ENCODE measurements at places on chromosomes 5 and 9.
A peak's percentile ranks its signal among the peaks of the same experiment; 100 is the strongest.

- no peak for DNase-seq
These were observed 650.3 kb downstream of the SEMA5A start for GRCh38 chr5:8895599-8895998.

DNA sequence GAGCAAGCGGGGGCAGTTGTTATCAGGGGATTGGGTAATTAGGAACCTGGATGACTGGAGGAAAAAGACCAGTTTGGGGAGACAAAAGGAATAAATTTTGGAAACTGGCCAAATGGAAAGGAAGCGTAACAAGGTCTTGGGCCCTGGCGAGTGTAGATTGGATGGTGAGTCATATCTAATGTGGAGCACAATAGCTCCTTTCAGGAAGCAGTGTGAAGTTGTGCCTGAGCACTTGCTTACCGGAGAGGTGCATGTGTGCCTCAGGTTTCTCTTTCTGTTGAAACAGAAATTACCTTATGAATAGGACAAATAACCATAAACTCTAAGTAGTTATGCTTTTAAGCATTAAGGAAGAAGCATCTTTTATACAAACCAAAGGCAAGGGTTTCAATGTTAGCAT is 176.4 kb downstream of the KIF4B start:
- no peak for DNase-seq

- no peak for DNase-seq
These were observed 61.4 kb upstream of the CKMT2 start for GRCh38 chr5:81171769-81172168.

GRCh38 chr5:159469496-159470372 is 139.4 kb upstream of the IL12B start:
- DNase-seq = no peak

- no peak for DNase-seq
These were observed 5.5 kb downstream of the KCNT1 start for GRCh38 chr9:135707252-135708138.

- no peak for DNase-seq
These were observed 98.8 kb upstream of the KLF4 start for GRCh38 chr9:107588393-107588792.

- DNase-seq = no peak
These were observed 62.0 kb upstream of the PHF24 start for GRCh38 chr9:34896112-34896511.

- no peak for DNase-seq
These were observed 47.1 kb downstream of the EHMT1 start for GRCh38 chr9:137665697-137666512.

GRCh38 chr5:10275991-10276390 is 25.9 kb downstream of the CCT5 start:
- DNase-seq = no peak

GRCh38 chr5:95843733-95844223 is 21.3 kb upstream of the GLRX start:
- DNase-seq = no peak

- DNase-seq = no peak
These were observed 30.5 kb upstream of the DAB2IP start for GRCh38 chr9:121620777-121621449.

- DNase-seq = no peak
These were observed 805.6 kb downstream of the BRINP1 start for GRCh38 chr9:118563677-118564076.

DNA sequence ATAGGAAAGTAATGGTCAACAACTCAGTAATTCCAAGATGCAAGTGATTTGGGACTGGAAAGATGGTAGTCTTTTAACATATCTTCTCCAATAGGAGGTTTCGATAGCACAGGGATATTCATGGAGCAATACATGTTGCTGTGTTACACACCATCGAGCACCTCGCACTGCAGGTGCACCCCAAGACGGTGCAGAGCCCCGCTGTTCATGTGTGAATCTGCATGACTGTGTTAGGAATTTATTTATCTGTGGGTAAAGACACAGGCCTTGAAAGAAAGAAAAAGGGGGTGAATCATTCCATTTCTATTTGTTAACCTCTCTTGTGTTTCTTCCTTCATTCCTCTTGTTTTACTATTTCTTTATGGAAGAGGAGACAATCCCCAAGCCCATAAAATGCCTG is 217.1 kb downstream of the EBF1 start:
- no peak for DNase-seq

- DNase-seq = no peak
These were observed 11.1 kb downstream of the PCDH1 start for GRCh38 chr5:141867139-141867538.

- no peak for DNase-seq
These were observed 199.5 kb downstream of the ALDH1A1 start for GRCh38 chr9:72753266-72753893.

DNA sequence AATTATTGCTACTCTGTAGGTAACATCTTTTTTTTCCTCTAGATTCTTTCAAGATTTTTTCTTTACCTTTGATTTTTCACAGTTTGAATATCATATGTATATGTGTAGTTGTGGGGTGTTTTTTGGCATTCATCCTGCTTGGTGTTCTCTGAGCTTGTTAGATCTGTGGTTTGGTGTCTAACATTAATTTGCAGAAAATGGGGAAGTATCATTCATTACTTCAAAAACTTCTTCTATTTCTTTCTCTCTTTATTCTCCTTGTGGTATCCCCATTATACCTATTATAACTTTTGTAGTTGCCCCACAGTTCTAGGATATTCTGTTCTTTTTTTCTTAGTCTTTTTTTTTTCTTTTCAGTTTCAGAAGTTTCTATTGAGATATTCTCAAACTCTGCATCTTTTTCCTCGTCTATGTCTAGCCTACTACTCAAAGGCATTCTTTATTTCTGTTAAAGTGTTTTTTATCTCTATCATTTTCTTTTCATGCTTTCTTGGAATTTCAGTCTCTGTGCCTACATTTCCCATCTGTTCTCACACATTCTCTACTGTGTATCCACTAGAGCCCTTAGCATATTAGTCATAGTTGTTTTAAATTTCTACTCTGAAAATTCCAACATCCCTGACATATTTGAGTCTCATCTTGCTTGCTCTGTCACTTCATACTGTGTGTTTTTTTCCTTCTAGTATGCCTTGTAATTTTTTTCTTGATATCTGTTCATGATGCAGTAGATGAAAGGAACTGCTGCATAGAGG is 60.1 kb upstream of the GNA14 start:
- no peak for DNase-seq

- DNase-seq = no peak
These were observed 30.6 kb downstream of the OTULIN start for GRCh38 chr5:14695152-14695551.

GRCh38 chr9:110626101-110626829 is 42.3 kb upstream of the MUSK start:
- no peak for DNase-seq

GRCh38 chr9:78973907-78974306 is 597.9 kb upstream of the TLE4 start:
- DNase-seq = no peak

DNA sequence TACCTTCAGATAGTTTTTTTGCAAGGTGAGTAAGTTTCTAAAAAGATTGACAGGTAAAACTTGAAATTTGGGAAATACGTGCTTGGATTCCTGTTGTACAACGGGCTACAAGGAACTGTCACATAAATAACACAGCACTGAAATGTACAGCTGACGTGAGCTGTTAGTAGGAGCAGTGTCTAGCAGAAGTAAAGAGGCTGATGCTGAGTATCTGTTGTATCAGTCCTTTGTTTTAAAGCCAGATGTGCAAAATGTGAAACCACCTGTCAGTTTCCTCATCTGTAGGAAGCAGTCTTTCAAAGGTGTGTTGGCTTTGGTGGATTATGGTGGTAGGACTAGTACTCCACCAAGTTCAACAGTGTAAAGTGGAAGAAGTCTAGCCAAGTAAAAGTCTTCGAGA is 122.3 kb downstream of the EFNA5 start:
- DNase-seq = no peak

- no peak for DNase-seq
These were observed 85.9 kb downstream of the ACTBL2 start for GRCh38 chr5:57396701-57397100.

- DNase-seq = no peak
These were observed 219.9 kb downstream of the CDK5RAP2 start for GRCh38 chr9:120360046-120360445.

- no peak for DNase-seq
These were observed 439.9 kb upstream of the CHD1 start for GRCh38 chr5:99368726-99369125.

DNA sequence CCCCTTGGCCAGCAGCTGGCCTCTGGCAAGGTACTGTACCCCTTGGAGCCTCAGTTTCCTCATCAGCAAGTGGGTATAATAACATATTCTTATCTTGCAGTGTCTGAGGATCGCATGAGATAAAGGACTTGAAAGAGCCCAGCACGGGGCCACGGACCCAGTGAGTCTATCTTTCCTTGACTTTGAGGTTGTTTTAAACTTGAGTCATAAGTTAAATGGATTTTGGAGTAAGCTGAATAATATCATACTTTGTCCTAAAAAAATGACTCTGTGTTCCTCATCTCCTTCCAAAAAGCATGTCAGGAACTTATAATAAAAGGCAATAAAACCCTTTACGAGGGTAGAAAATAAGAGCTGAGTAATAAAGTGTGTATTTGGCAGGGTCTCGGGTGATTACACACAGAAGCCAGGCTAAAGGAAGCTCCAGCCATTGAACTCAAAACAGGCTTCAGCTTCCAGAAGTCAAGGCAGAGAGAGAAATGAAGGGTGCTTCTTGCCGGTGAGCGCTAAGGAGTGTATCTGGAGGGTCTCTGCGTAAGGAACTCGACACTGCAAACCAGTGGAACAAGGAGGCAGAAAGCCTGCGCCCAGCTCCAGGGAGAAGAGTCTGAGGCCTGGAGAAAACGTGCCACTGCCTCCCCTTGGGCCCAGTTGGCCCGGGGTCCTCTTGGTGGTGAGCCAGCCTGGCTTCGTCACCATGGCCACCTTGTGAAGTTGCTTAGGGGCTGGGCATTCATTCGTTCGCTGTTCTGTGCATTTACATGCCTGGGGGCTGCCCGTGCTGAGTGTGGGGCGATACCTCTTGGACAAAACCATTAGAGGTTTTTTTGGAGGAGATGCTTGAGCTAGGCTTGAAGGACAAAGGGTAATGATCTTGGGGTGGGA is 72.4 kb upstream of the PHYKPL start:
- DNase-seq = no peak

DNA sequence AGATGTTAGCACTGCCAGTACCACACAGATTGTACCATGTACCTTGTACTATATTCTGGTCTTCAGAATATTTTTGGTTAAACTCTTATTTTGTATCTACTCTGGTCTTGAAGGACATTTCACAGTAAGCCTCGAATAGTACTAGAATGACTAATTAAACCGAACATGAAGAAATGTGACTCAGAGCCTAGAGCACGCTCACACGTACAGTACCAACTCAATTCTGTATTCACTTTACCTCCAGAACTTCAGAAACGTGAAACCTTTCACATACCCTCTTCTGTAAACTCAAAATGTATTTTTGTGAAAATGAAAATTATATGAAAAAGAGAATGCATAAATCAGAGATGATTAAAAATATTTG is 112.8 kb downstream of the MVB12B start:
- no peak for DNase-seq

GRCh38 chr5:73311291-73312110 is 137.1 kb downstream of the FOXD1 start:
- DNase-seq = no peak

DNA sequence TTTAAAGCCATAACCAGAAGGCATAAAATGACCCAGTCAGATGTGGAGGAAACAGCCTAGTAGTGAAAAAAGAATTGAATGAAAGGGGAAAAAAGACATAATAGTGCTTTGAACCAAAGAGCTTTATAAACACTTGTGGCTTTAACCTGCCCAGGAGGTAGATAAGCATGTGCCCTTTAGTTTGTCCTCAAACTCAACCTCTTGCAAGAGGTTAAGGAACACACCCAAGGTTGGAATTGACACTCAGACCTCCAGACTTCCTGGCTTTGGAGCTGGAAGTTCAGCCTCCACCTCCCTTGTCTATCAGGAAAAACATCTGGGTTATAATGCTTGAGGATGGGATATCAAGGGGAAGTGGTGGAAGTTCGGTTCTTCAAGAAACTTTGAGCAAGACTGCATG is 16.3 kb downstream of the NDUFA8 start:
- DNase-seq = no peak

DNA sequence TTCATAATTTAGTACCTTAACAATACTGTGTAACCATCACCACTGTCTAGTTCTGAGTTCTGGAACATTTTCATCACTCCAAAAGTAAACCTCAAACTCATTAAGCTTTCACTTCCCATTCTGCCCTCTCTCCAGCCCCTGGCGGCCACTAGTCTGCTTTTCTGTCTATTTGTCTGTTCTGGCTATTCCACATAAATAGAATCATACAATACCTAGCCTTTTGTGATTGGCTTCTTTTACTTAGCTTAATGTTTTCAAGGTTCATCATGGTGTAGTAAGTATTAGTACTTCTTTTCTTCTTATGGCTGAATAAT is 138.7 kb downstream of the RAPGEF6 start:
- DNase-seq = no peak

- peak; percentile 85 for DNase-seq
These were observed 226.5 kb upstream of the MAP3K1 start for GRCh38 chr5:56588636-56589480.

DNA sequence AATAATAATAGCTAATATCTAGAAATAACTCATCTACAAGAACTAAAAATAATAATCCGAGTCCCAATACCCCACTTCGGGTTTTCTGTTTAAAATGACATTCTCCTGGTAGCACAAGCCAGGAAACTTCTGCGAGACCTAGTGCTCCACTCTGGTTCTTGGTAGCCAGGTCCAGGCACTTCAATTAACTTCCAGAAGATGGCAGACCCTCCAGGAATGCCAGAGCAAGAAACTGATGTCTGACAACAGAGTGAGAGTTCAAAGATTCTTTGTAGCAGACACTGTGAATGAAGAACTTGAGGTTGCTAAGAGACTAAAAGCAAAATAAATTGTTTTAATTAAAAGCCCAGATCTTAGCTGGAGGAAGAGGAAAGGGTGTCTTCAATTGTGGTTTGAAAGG is 1963.3 kb upstream of the CDH9 start:
- DNase-seq = no peak

- no peak for DNase-seq
These were observed 1043.2 kb downstream of the CDH9 start for GRCh38 chr5:25995209-25995608.

- no peak for DNase-seq
These were observed 154.2 kb downstream of the DOCK2 start for GRCh38 chr5:169791251-169791650.

DNA sequence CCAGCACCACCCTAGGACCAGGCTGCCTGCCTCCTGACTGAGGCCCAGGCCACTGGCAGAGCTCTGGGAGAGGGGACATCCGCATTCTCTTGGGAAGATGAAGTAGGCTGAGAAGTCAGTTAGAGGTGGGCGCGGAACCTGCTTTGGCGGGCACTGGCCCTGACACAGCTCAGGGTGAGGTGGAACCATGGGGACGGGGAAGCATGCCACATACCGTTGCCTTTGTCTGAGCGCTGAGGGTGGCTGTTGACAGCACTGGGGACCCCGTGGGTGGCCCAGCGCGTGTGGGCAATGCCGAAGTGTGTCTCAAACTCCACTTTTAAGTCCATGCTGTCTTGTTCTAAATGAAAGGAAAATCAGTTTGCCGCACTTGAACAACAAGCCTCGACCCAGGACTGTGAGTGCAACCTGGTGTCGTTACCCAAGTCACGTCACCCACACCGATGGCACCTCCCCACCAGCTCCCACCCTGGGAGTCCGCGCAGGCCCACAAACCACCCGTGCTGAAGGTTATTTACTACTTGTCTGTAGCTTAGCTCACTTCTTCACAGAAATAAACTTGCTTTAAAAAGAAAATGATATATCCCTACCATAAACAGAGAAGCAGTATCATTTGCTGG is 17.4 kb downstream of the GFPT2 start:
- DNase-seq = no peak

Measured in muscle of arm (tissue), 14 donors.